ENCODE measurements at places on chromosomes 2 and 18.

DNA sequence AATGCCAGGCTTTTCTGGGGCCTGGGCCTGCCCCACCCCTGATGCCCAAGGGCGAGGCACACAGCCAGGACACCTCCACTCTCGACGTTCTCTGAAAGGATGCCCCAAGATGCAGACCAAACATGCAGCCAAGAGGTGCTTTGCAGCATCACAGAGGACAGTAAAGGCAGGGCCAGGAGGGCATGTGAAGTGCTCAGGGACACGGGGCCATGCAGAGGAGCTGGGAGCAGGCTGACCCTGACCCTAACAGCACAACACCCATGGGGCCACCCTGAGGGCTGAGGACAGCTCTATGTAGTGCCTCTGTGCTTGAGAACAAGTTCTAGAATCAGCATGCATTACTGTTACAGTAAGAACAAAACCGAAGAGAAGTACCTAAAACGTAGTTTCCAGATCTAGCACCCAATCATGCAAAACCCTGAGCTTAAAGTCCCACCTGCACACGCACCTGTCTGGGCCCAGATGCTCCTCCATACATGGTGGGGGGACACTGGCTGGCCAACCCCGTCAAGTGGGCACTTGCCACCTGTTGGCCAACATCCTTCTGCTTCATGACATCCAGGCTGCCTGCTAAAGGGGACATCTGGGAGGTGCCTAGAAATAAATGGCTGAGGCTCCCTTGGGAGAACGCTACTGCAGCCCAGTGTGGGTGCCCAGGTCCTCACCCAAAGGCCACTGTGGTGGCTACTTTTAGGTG is 15.4 kb downstream of the HS6ST1 start:
- DNase-seq, result no peak

DNA sequence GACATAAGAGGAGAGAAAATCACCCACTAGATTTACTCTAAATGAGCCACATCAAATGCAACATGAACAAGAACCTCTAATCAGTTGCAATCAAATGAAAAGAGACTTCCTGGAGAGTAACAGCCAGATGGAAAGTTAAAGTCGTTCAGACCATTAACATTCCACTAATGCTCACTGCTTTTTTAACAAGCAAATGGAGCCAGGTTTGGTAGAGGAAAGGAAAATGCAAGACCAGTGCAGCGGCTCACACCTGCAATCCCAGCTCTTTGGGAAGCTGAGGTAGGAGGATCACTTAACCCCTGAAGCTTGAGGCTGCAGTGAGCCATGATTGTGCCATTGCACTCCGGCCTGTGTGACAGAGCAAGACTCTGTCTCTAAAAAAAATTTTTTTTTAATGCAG is 48.5 kb downstream of the CACNB4 start:
- no peak for DNase-seq

DNA sequence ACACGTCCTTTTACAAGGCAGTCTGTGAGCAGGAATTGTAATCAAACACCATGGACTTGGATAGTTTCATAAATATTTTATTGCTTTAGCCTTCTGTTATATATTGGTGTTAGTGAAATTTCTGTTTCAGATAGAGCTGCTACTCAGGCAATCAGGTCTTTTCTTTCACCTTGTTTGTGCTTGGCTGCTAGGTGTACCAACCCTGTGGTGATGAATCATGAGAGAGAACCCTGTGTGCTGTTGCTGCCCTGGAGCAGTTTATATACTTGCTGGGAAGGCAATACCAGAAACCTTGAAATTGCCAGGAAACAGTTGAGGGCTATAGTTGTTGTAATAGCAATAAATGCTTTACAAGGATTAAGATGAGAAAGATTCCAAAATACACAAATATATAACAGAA is 84.5 kb downstream of the FSHR start:
- DNase-seq, result no peak

DNA sequence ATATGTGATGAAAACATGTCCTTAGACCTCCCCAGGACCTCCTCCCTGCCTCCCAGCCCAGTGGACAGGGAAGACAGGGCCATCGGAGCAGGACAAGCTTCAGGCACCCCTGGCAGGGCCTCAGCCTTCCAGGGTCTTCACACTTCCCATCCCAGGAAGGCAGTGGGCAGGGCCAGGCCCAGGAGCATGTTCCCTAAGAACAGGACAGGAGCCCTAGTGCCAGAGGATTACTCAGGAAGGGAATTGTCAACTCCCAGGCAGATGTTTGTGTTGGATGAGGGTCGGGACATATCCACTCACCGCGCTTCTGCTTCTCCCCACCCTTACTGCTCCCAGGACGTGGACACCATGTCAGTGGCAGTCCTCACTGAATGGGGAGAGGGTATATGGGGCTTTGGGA is 138.9 kb downstream of the TNS1 start:
- DNase-seq, result no peak

DNA sequence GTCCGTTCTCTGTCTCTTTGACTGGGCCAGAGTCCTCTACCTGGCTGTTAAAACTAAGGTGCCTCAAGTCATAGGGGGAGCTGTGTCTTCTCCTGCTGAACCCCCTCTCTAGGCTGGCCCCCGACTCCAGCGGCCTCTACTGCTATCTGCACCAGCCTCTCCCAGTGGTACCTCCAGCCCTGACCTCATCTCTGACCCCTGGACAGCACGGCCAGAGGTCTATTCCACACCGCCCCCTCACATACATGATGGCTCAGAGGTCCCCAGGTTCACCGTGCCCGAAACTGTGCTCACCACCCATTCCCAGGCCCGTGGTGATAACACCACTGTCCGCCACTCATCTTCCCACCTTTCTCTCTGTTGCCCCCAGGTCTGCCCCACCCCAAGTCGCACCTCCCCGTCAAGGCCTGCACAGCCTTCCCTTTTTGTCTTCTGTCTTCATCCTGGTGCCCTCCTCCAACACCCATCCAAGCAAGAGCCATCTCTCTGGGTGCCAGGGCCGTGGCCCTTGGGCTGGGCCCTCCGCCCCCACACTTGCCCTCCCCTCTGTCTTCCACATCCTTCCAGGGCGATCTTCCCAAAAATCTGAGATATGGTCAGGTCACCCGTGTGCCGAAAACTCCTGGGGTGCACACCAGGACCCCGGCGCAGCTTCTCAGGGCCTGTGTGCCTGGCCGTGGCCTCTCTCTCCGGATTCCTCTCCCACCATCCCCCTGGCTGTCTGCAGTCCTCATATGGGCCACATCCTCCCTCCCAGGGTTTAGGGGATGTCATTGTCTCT is 134.4 kb upstream of the ID2 start:
- no peak for DNase-seq

- no peak for DNase-seq
Measured at GRCh38 chr18:48922801-48923730, 27.7 kb downstream of the SMAD7 start.

DNA sequence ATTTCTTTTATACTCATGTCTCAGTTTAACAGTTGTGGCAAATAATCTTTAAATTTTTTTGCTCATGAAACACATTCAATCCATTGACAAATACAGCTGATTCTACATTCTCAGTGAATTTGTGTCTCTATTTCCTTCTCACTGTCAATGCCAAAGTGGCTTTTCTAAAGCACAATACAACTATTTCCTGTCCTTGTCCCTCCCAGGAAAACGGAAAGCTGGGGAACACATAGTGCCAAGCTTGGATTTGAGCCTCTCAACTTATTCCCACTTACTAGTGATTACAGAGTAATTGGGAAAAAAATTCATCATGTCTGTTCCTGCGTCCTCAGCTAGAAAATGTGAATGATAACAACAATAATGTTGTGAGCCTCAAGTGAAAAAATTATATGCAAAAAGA is 899.7 kb upstream of the CDH2 start:
- no peak for DNase-seq

DNA sequence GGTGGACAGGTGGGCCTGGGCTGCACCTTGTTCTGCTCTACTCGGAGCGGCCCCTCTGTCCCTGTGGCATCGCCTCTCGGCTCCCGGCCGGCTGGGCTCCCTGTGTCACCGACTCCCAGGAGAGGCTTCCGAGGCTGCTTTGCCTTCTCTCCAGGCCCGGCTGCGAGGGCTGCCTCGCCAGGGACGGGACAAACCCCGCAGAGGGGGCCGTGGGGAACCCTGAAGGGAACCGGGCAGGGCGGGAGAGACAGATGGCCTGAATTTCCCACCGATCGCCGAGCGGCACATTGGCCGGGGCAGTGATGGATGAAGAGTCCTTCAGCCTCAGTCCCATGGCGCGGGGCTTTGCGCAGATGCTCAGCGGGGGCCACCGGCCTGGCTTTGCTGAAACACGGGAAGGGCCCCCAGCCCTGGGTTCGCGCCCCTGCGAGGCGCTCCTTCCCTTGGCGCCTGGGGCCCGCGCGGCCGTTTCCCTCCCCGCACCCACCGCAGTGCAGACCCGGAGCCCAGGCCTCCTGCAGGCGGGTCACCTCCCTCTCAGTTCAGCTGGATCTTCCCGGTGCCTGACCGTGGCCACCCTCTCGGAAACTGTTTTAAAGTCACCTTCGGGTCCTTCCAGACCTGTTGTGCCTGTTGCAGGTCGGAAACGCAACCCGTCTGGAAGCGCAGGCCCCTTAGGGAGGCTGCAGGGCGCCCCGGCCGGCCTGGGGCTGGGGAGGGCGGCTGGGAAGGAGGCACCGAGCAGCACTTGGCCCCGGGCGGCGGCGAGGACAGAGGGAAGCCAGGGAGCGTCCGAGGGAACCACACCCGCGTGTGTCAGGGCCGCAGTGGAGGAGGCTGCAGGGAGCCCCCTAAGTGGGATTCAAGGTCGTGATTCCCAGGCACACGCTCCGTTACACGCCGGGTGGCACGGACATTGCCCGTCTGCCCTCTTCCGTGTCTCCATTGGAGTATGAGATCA is 341.9 kb upstream of the SALL3 start:
- DNase-seq, result no peak

DNA sequence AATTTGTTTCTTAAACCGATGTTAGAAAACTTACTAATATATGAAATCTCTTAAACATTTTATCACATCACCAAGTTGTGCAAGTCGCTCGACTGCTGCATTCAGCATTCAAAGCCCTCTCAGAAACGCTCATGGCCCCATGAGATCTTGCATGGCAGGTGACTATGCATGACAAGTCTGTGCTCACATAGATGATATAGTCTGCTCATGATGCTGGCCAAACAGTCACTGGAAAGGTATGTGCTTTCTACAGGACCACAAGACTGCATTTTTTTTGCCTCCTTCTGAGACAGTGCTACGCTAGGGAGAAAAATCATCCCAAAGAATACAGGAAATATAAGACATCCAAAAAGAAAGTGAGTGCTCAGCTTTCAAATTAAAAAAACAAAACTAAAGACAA is 98.3 kb upstream of the ZBTB14 start:
- DNase-seq, result no peak

GRCh38 chr2:65495251-65495877 is 63.0 kb upstream of the SPRED2 start:
- no peak for DNase-seq

DNA sequence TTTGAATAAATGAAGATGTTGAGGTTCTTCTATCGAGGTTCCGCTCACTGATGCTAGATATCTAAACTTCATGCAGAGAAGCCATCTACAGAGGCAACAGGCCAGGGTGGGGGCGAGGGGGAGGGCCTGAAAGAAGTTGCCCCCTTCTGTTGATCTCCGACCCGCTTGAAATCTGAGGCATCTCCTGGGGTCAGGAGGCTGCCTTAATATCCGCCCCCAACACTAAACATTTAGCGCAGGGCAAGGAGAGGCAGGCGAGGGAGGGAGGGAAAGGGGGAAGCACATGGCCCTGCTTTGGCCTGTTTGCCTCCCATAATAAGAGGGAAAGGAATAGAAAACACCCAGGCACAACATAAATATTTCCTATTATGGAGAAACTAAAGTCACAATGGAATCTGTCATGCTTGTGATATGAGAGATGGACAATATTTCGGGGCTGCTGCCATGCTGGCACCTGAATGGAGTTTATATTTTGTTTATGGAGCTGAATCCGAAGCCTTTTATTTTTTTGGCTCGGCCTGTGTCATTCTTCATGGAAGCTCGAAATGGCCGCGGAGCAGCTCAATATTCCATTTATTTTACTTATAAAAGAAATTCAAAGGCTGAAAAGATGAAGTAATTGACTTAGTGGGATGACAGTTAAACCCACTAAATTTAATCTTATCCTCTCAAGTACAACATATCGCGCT is 221.1 kb downstream of the INSIG2 start:
- DNase-seq, result no peak

DNA sequence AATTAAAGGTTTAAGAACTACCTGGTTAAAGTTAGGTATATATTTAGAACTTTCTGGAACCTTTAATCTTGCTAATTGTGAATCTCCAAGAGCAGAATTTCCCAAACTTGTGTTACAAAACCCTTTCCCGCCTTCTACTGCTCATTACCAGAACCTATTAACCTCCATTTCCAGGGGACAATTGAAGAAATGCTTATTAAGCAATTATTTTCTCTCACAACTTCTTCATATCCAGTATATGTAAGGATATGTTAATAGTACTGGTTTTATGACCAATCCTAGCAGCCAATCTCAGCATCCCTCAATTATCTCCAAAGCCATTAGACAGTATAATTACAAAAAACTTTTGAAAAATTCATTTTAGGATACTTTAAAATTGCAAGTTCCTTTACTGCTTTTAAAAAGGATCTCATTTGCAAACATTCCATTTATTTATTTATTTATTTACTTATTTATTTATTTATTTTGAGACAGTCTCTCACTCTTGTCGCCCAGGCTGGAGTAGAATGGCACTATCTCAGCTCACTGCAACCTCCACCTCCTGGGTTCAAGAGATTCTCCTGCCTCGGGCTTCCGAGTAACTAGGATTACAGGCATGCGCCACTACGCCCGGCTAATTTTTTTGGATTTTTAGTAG is 3.7 kb downstream of the GFPT1 start:
- no peak for DNase-seq

DNA sequence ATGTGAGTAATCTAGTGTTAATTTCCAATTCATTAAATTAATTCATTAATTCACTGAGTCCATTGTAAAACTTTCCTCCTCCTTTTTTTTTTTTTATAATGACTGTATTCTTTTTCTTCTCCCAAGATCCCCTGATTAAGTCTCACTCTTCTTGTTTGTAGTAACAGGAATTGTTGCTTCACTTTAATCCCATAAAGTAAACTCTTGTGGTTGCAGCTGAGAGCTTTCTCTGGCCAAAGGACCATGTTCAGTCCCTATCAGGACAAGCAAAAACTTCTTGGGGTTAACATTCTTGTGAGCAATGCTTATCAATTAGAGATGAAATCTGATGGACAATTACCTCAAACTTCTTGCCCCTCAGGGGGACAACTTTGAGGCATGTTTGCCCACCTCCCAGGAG is 400.2 kb upstream of the SPHKAP start:
- DNase-seq, result no peak

DNA sequence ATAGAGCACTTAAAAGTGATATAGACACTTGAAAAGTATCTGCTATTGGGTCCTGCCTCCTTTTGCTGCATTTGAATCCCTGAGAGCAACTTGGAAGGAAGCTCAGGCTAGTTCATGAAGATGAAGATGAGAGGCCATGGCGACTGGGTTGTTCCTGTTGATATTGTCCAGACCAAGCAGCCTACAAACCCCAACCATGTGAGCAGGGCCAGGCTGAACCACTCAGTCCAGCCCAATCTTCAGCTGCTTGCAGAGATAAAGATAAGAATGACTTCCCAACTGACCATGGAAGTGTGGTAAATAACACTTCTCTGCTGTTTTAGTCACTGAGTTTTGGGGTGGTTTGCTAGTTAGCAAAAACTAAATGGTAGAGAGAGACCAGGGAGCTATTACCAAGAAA is 417.6 kb downstream of the SOX11 start:
- no peak for DNase-seq

- DNase-seq, result no peak
Measured at GRCh38 chr2:200620606-200621390, 35.0 kb downstream of the AOX1 start.

GRCh38 chr2:18156002-18156401 is 277.5 kb downstream of the KCNS3 start:
- no peak for DNase-seq

- no peak for DNase-seq
Measured at GRCh38 chr2:39920307-39920801, 141.3 kb upstream of the THUMPD2 start.
